ENCODE measurements at places on chromosomes 3 and 15. TPM values are rescaled to one million over a fixed set of nuclear protein-coding genes. Genes with fewer than 3 reads are reported as not detected.

The CKMT1A gene
- 1.2 TPM for total RNA-seq

The SMCO1 gene
- total RNA-seq: 0.24 TPM

The PCSK6 gene
- 95.4 TPM for total RNA-seq

The SV2B gene
- total RNA-seq: 1.6 TPM

The OCA2 gene
- 7.2 TPM for total RNA-seq

The PLA2G4E gene
- 0.71 TPM for total RNA-seq

The SI gene
- total RNA-seq: 1.5 TPM

The CCDC13 gene
- total RNA-seq: 12.5 TPM

The PRICKLE2 gene
- 9.1 TPM for total RNA-seq

The SAMD7 gene
- not detected for total RNA-seq

The DAZL gene
- total RNA-seq: 49.8 TPM

The FANCD2OS gene
- 14.3 TPM for total RNA-seq

The ZBTB47 gene
- total RNA-seq: 16.7 TPM

The GOLGA6A gene
- 32.4 TPM for total RNA-seq

The REC114 gene
- 28.7 TPM for total RNA-seq

The MNS1 gene
- 15.2 TPM for total RNA-seq

The STRA6 gene
- total RNA-seq: 9.3 TPM

The FAM174B gene
- total RNA-seq: 15.7 TPM

The KLHL18 gene
- total RNA-seq: 26.2 TPM

The SLC28A2 gene
- total RNA-seq: 0.81 TPM

The RLBP1 gene
- 0.31 TPM for total RNA-seq

The BUB1B gene
- total RNA-seq: 38.6 TPM

The C3orf80 gene
- 0.63 TPM for total RNA-seq

The PSMA4 gene
- 97.4 TPM for total RNA-seq

The ITIH1 gene
- total RNA-seq: 3.5 TPM

The FAM107A gene
- total RNA-seq: 17.8 TPM

The ATP8B4 gene
- total RNA-seq: 2.4 TPM

The LRIG1 gene
- total RNA-seq: 77.9 TPM

The MGLL gene
- 18.3 TPM for total RNA-seq

The CEMIP gene
- 21.5 TPM for total RNA-seq

The CADPS gene
- total RNA-seq: 21.6 TPM

The ZNF385D gene
- total RNA-seq: 31.4 TPM

The ADIPOQ gene
- not detected for total RNA-seq

All from testis (tissue), 5 donors.